ENCODE measurements at places on chromosomes 16 and 17. TPM values are rescaled to one million over a fixed set of nuclear protein-coding genes. Genes with fewer than 3 reads are reported as not detected.
A peak's percentile ranks its signal among the peaks of the same experiment; 100 is the strongest.

MT1M gene
- total RNA-seq, result not detected

KRT39 gene
- not detected for total RNA-seq

GP1BA gene
- not detected for total RNA-seq

SLC38A10 gene
- total RNA-seq, result 76.9 TPM

TRIM47 gene
- total RNA-seq, result 2.7 TPM

ZNF750 gene
- total RNA-seq, result not detected

CACNG4 gene
- total RNA-seq, result 1.4 TPM

HOXB3 gene
- 12.0 TPM for total RNA-seq

BCL6B gene
- not detected for total RNA-seq

ZG16 gene
- not detected for total RNA-seq

GRCh38 chr17:57755480-57756070 lies 10.5 kb upstream of the CCDC182 start:
- no peak for DNase-seq

- no peak for DNase-seq
Observed at GRCh38 chr17:79014158-79014758, 4.7 kb upstream of the CANT1 start.

- peak; percentile 48 for DNase-seq
Observed at GRCh38 chr17:79836972-79837887, 2.0 kb downstream of the CBX4 start.

GRCh38 chr17:7747635-7748071 lies 30.1 kb downstream of the DNAH2 start:
- DNase-seq, result no peak

GRCh38 chr16:19135896-19136438 lies 22.2 kb downstream of the ITPRIPL2 start:
- DNase-seq, result no peak

DNA sequence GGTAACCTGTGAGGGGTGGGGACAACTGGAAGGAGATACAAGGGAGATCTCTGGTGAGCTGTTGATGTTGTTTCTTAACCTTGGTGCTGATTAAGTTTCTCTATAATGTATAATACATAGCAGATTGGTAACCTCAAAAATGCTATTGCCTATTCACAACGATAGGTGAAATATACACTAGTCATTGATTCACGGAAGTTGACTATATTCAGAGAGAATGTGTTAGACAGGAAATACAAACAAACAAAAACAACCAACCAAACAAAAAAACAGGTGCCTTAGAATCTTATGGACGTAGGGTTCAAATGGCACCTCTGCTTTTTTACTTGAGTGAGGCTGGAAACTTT lies 21.5 kb downstream of the HSD17B2 start:
- DNase-seq, result no peak

DNA sequence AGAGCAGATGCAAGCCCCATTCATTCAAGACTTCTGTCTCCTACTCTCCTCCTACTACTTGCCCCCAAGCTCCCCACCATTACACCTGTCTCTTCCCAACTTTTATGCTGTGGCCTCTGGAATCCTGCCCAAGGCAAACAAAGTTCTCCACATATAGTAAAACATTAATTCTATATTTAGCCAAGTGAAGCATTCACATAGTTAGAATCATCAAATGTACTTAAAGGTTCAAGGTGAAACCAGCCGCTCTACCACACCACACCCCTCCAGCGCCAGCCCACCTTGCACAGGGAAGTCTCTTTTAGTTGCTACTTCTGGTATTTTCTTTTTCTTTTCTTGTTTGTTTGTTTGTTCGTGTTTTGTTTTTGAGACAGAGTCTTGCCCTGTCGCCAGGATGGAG lies 25.4 kb upstream of the GUCY2D start:
- DNase-seq, result no peak

- DNase-seq, result no peak
Observed at GRCh38 chr16:77137045-77137444, 53.9 kb upstream of the MON1B start.

- DNase-seq, result peak; percentile 50
Observed at GRCh38 chr16:19884611-19885450, at the start of gene GPRC5B. TSS of gene GPRC5B (minus strand) at chr16:19884848. CDS start at chr16:19872845, 12,003 bp downstream.

- DNase-seq, result no peak
Observed at GRCh38 chr16:54160939-54161897, 125.4 kb downstream of the IRX3 start.

DNA sequence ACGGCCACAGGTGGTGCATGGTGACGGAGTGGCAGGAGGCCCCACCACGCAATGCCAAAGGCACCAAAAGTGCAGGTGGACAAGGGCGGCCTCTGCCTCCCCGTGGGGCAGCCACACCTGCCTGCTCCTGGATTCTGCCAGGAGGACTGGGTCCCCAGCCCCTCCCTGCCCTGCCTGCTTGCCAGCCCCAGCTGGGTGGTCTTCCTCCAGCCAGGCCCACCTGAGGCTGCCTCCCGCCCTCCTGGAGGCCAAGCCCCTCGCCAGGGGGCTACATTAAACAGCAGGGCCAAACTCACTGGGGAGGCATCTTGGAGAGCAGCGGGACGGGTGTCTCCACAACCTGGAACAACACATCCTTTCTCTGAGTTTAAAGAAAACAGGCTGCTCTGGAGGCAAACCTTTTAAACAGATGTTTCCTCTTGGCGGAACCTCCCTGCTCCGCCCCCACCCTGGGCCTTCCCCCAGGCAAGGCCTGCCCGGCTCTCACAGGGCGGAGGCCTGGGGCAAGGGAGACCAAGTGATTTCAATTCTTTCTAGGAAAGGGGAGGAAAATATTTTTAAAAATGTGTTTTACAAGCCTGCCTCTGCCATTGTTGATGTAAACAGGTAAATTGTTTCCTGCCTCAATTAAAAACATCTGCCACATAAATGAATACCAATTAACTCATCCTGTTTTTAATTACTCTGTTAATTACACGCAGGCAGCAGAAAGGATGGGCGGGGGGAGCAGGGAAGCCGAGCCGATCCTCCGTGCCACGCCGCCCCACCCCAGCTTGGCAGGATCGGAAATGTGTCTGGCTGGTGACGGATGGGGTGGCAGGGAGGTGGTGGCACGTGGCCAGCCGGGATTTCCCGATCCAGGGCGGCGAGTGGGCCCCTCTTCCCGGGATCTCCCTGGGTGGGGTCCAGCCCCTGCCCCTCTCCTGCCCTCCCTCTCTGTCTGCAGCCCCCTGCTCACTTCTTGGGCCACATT lies 54.4 kb upstream of the PABPN1L start:
- DNase-seq, result no peak

- no peak for DNase-seq
Observed at GRCh38 chr16:67848118-67848517, 625 bp upstream of the CENPT start.

DNA sequence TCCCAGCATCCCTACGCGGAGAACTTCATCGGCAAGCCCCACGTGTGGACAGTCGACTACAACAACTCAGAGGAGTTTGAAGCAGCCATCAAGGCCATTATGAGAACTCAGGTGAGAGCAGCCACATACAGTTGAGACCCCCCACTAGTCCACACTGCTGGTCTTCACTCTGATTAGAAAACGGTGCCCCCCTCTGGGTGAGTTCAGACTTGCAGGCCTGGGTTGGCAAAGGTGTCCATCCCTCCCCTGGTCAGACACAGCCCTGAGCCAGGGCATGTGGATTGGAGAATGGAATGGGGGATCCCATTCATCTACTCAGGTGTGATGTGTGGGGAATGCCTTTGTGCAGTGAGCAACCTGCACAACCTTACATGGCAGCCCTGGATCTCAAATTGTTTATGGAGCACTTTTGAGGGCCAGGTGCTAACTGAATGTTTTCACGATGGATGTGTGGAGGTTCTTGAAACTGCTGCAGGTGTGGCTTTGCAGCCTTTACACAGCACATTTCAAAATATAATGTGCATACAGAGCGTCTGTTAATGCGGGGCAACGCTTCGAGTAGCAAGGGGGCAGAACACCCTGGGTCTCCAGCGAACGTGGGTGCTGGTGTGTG lies 72.6 kb downstream of the MGAT5B start:
- no peak for DNase-seq

DNA sequence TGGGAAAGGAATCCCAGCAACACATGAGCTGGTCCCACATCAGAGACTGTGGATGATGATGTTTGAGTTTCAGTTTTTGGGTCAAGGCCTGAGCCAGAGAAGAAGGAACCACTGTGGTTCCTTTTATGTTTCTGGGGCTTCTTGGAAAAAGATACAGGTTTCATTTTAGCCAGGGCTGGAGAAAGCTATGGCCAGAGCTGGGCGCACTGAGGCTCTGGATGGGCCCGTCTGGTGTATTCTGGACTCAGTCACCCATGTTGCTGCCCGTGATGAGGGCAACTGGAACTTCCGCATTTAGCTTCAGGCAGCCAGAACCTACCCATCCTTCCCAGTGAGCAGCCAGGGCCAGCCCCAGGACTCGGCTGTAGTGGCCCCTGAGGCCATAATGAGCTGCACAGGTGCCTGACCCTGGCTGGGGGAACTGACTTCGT lies 15.0 kb upstream of the PITPNA start:
- no peak for DNase-seq

DNA sequence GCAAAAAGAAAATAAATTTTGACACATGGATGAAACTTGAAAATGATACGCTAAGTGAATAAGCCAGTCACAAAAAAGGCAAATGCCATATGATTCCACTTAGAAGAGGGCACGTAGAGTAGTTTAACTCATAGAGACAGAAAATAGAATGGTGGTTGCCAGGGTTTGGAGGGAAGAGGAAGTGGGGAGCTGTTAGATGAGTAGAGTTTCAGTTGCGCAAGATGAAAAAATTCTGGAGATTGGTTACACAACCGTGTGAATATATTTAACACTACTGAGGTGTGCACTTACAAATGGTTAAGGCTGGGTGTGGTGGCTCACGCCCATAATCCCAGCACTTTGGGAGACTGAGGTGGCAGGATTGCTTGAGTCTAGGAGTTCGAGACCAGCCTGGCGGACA lies 93.4 kb upstream of the TMEM132E start:
- no peak for DNase-seq

DNA sequence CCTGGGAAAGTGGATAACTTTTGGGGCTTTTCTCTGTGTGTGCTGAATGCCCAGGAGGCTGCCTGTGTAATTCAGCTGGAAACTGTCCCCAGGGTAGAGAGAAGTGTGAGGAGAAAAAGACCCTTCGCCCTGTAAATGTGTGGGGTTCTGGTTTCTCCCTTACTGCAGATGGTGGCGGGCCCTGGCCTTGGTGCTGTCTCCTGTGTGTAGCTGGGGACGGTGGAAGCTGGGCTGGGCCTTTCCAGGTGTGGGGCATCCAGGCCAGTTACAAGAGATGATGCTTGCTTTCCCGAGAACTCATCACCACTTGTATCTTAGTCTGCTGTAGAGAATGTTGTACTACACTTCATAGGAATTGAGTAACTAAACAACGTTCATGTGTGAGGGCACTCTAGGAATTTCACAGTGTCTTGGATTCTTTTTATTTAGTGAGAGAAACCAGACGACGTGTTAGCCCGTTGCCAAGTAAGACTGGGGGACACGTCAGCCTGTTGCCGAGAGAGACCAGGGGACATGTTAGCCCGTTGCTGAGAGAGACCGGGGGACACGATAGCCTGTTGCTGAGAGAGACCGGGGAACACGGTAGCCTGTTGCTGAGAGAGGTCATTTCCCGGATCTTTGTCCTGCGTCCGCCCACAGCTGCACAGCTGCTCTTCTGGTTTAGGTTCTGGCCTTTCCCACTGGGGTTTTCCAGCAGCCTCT lies 43.1 kb downstream of the TBCD start:
- no peak for DNase-seq

DNA sequence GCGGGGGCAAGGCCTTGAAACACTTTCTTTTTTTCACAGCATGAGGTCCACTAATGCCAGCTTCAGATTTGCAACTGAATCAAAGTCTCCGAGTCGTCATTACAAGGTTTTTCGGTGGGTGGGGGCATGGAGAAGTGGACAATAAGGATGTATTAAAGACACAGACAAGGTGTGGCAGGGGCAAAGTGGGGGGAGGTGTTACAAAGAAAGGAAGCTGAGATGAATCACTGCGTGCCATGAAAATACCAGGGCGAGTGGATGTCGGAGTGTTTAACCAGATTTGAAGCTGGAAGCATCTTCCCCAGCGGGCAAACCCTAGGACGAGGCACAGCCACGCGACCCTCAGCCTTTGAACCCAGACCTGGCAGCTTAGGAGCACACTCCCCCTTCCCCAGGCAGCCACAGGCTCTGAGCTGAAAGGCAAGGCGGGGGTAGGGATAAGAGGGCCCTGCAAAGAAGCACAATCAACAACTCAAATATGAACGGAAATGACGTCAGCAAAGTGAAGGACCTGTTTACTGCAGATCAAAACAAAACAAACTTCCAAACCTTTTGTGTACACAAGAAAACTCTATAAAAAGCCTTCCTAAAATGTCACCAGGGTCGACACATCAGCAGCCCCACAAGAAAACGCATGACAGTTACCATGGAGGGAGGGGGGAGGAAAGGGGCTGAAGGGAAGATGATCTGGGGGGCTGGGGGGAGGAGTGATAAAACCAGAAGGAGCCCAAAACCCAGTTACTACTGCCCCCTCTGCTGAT lies 5.6 kb upstream of the ZFHX3 start:
- no peak for DNase-seq

DNA sequence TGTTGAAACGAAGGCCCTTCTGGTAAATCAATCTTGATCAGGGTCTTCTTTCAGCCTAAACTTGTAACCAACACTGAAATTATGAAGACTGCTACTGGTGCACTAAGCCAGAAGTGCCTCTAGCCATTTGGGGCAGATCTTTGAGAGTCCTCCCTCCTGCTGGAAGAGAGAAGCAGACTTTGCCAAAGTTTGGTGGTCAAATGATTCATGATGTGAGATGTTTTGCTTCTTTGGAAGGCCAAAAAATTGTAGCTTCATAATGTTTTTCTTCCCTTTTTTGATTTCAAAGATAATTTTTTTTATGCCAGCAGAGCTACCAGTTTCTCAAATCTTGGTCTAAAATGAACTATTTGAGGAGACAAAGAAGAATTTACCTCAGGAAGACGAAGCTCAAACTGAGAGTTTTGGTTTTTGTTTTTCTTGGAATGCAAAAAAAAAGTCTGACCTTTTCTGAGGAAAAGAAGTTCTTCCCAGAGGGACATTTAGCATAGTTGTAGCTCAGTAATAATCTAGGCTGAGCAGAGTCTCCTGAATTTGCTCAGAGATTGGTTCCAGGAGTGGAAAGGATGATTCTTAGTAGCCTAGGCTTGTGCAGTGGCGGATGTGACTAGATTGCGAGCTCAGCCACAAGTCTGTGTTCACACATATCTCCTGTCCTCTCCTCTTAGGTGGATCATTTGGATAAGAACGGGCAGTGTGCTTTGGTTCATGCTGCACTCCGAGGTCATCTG lies 50.9 kb downstream of the CYB561 start:
- DNase-seq, result no peak

GRCh38 chr16:86602521-86602920 lies 24.2 kb downstream of the FOXL1 start:
- DNase-seq, result no peak

Measured in G401 (cell line).